ENCODE measurements at places on chromosomes 4 and X. TPM values are rescaled to one million over a fixed set of nuclear protein-coding genes. Genes with fewer than 3 reads are reported as not detected.

Gene SGMS2
- total RNA-seq = 41.3 TPM

Gene ZCCHC13
- not detected for total RNA-seq

Gene ASB9
- total RNA-seq = 22.9 TPM

Gene MAGEA2B
- total RNA-seq = 0.16 TPM

Gene CENPVL1
- not detected for total RNA-seq

Gene BTC
- 0.92 TPM for total RNA-seq

Gene WDR17
- total RNA-seq = 1.8 TPM

Gene ADH1C
- not detected for total RNA-seq

Gene SPANXA1
- total RNA-seq = 0.25 TPM

Gene DCUN1D4
- total RNA-seq = 10.5 TPM

Gene CFAP47
- total RNA-seq = not detected

Gene VCX3B
- total RNA-seq = not detected

Gene GAGE2A
- not detected for total RNA-seq

Gene GAGE12F
- total RNA-seq = not detected

Gene CLDN34
- not detected for total RNA-seq

Gene SLITRK4
- total RNA-seq = not detected

Gene SPCS3
- 34.5 TPM for total RNA-seq

Gene DMD
- 0.06 TPM for total RNA-seq

Gene TRMT2B
- total RNA-seq = 17.6 TPM

Gene SOX3
- total RNA-seq = not detected

Gene MID1
- 36.1 TPM for total RNA-seq

Gene PASD1
- total RNA-seq = not detected

Gene BGN
- total RNA-seq = not detected

Gene CENPI
- total RNA-seq = 15.7 TPM

Gene PDLIM3
- total RNA-seq = 0.13 TPM

Gene TNIP3
- 0.43 TPM for total RNA-seq

Gene MFAP3L
- 3.7 TPM for total RNA-seq

Gene GAGE12E
- not detected for total RNA-seq

Gene H2BW1
- not detected for total RNA-seq

Gene GLOD5
- total RNA-seq = not detected

Gene FIP1L1
- total RNA-seq = 30.8 TPM

Gene OTUD6A
- not detected for total RNA-seq

Gene UXT
- total RNA-seq = 163 TPM

Gene PRR27
- not detected for total RNA-seq

Gene KCNIP4
- total RNA-seq = not detected

Gene FRMPD4
- 0.04 TPM for total RNA-seq

Gene TMPRSS11D
- total RNA-seq = not detected

Gene NLGN3
- total RNA-seq = 1.0 TPM

Gene BEX2
- 11.6 TPM for total RNA-seq

Gene RBM46
- not detected for total RNA-seq

Gene NXF2
- not detected for total RNA-seq

Gene MAGEC2
- not detected for total RNA-seq
